ENCODE measurements at places on chromosomes 3 and 15.

DNA sequence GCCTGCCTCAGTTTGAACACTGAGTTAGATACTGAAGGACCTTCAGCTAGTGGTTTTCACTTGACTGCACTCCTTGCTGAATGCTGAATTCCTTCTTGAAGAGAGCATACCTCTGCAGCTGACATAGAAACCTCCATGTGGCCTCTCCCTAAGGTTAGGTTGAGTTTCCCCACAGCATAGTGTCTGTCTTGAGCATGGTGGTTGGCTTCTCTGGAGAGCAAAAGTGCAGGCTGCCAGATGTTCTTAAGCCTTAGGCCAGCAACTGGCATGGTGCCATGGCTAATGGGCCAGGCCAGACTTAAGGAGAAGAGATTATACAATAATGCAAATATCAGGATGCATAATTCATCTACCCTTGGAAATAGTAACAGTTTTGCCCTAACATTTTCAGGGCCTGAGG is 545.6 kb upstream of the ZNF385D start:
- DNase-seq = no peak

DNA sequence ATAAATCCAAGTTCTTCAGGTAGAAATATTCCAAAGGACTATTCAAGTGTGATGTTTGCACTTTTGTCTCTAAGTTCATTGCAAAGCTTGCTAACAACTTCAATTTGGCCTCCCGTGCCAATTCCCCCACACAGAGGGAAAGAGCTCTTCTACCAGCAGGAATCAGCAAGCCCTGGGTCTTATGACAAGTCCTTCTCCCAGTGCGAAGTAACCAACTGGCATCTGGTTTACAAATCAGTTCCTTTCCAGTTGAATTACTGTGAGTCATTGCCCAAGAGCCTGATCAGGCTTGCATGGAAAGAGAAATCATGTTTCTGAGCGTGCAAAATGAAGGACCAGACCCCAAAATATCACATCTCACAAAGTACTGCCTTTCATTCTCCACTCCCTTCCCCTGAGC is 62.7 kb upstream of the SLCO3A1 start:
- DNase-seq = no peak

GRCh38 chr3:148975248-148975647 is 16.1 kb upstream of the GYG1 start:
- DNase-seq = no peak

- DNase-seq = no peak
Observed at GRCh38 chr3:32391643-32392535, at the start of gene CMTM7. Gene CMTM7 (plus strand): TSS chr3:32391853. CDS start chr3:32391907, 54 bp downstream.

- no peak for DNase-seq
Observed at GRCh38 chr3:52479877-52480575, 15.1 kb upstream of the STAB1 start.

DNA sequence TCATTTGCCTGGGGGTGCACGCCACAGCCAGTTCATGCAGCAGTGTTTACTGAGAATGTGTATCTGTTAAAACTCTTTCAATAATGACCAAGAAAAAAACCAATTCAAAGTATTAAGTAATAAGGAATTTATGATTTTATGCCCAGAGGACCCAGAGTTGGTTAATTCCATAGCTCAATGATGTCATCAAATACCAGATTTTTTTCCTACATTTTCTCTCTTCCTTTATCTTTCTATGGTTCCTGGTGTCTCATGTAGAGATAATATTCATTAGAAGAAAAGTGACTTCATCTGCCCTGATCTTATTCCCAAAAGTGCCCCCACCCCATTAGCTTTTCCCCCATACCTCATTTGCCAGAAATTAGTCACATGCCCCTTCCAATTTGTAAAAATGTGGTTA is 44.6 kb upstream of the LMCD1 start:
- DNase-seq = no peak

- no peak for DNase-seq
Observed at GRCh38 chr15:67303490-67304363, 49.1 kb downstream of the IQCH start.

DNA sequence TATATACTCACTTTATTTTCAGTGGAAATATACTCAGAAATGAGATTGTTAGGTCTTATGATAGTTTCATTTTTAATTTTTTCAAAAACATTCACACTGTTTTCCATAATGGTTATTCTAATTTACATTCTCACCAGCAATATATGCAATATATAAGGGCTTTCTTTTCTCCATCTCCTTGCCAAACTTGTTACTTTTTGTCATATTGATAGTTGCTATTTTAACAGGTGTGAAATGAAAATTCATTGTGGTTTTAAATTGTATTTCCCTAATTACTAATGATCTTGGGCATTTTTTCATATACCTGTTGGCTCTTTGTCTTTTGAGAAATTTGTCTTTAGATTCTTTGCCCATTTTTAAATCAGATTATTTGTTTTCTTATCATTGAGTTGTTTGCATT is 325.2 kb downstream of the DIPK2A start:
- no peak for DNase-seq

GRCh38 chr15:71010472-71010871 is 104.8 kb upstream of the THSD4 start:
- DNase-seq = no peak

DNA sequence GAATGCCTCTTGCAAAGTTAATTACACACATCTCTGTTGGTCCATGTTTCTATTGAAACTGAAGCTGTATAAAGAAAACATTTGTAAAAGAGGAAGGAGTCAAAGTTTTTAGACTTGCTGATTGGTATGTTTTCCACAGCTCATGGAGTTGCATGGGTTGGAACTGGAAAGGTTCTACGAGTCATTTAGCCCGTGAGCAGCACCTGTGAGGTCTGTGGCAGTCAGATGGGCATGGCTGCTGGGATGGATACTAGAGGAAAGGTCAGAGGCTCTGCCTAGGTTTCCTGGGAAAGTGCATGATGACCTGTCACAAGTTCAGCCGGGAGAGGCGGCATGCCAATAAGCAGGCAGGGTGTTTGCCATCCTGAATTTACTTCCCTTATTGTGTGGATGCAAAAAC is 155.4 kb downstream of the CACNA1D start:
- DNase-seq = no peak

DNA sequence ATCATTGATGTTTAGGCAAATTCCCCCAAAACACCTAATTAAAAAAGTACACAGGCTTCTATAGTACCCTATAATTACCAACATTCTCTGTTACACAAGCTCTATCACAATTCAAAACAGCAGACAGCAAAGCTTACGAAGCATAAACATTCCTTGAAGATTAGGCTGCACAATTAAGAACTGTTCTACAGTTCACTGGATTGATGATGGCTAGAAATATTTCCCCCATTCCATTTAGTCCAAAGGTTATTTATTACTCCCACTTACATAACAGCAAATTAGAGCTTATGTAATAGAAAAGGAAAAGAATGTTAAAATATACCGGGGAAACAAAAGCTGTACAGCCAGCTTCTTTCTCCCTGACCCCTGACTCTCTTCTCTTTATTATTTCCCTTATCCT is 49.3 kb downstream of the UACA start:
- DNase-seq = no peak

GRCh38 chr3:106745344-106746168 is 631.7 kb upstream of the CCDC54 start:
- no peak for DNase-seq

GRCh38 chr3:111045564-111045963 is 26.1 kb upstream of the NECTIN3 start:
- DNase-seq = no peak

DNA sequence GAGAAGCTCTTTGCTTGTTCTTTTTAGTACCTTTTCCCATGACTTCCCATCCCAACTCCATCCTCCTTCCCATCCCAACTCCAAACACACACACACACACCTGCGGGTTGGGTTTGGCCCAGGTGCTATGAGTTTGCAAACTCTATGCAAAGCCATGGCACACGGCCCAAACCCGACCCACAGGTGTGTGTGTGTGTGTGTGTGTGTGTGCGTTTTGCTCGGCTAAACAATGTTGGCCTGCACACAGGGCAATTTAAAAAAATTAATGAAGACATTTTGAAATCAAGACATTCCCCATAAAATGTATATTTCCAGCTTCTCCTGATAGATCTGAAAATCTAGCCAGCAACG is 103.7 kb upstream of the TLE3 start:
- no peak for DNase-seq

DNA sequence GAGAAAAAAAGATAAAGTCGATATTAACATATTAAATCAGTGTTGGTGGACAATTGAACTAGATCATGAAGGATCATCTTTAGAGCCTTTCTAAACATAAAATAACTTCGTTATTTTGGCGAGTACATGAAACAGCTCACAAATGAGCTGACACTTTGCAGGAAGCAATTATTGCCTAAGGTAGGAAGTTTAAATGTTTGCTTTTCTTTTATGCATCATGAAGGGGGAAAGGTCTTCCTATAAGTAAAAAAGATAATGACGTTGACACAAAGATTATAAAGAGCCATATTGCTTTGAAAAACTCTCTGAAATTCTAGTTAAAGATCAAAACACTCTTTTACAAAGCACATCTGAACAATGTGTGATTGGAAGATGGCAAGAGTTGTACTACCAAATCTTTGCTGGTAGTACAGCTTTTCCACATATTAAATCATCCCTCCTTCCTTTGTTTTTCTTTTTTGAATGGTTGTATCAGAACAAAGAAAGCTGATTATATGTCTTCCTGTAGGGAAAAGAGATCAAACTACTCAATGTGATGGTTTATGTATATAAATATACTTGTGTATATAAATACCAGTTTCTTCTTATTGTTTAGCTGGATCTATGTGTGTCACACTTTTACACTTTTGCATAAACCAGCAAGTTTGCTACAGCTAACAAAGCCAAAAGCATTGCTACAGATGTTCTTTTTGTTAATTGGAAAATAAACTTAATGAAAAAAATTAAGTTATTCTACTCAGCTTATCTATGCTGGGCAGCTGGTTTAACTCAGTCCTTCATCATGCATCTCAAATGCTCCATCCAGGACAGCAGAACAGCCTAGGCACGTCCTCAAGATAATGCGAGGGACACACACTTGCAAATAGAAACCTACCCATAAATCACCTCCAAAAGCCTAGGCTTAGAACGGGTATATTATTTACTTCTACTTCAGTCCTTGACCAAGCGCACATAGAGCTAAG is 850.8 kb upstream of the ROBO1 start:
- no peak for DNase-seq

DNA sequence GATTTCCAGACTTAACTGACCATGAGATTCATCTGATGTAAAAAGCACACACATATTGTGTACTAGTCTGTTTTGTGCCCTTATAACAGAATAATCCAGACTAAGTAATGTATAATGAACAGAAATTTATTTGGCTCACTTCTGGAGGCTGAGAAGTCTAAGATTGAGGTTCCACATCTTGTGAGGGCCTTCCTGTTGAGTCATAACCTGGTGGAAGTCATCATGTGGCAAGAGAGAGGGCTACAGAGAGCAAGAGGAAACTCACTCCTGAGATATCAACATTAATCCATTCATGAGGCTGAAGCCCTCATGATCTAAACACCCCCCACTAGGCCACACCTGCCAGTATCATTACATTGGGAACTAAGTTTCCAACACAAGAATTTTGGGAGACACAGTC is 977.6 kb downstream of the MCTP2 start:
- DNase-seq = no peak

GRCh38 chr15:50390554-50391264 is 33.5 kb upstream of the USP8 start:
- no peak for DNase-seq

GRCh38 chr3:50816894-50817293 is 142.2 kb downstream of the DOCK3 start:
- DNase-seq = no peak

DNA sequence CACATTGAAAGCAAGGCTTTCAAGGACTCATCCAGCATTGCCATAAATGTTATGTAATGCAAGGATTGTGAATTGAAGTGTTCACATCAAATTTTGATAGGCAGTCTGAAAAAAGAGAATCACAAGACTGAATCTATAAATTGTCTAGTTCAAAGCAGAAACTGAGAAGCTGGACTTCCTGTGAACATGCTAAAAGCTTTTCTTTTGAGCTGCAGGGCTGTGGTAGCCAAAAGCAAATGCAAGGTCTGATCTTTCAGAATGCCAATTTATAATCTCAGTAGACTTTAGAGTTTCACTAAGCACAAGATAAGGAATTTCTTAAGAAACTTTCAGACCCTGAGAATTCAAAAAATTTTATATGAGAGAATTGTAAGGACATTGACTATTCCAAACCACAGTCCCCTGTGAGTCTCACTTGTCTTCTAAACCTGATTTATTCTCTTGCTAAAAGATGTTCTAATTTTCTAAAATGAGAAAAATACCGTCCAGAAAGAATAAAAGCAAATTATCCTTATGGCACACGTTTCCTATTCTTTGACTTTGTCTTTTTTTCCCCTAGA is 1700.3 kb downstream of the OTOL1 start:
- DNase-seq = no peak

- no peak for DNase-seq
Observed at GRCh38 chr3:67567893-67568292, 86.5 kb downstream of the SUCLG2 start.

- no peak for DNase-seq
Observed at GRCh38 chr15:67110958-67111864, 45.8 kb downstream of the SMAD3 start.

DNA sequence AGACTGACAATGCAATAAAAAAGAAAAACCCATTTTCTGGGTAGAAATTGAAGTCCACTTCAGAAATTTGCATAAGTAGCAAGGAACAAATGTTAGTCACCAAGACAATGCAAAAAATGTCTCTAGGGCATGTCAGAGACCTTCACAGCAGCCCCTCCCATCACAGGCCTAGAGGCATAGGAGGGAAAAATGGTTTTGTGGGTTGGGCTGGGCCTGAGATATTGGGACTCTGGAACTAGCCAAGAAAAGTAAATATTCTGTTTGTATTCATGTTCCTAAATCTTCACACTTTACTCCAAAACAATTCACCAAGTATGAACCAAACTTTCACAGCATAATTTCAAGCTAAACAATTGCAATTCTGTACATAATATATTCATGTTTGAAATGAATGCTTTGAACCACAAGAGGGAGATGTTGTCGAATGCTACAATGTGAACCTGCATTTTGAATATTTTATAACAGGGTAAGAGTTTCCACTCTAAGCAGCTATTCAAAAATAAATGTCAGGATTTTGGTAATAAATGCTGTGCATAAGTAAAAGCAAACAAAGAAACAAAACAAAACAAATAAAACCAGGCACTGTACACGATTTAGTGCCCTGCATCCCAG is 429.2 kb downstream of the OTOL1 start:
- DNase-seq = no peak

GRCh38 chr15:48221885-48222284 is 15.8 kb downstream of the SLC12A1 start:
- no peak for DNase-seq

DNA sequence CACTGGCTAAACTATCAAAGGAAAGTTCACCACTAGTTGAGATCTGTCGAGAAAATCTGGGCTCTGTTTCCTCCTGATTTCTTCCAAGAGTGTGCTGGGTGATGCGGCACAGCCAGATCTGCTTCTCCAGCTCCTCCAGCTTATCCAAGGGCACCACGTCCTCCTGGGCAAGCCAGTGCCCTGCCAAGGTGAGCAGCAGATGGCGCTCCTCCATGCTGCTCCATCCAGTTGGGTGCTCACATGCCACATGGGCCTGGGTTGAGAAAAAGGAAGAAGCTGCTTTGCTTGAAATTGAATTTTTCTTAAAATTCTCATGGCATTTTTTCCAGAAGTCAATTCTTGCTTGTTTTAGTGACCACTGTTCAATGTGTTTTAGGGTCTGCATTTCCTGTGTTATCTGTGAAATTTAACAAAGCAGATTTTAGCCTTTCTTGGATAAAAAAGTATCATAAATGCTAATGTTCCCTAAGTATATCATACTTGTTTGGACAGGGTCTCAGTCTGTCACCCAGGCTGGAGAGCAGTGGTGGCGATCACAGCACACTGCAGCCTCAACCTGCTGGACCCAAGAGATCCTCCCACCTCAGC is 47.3 kb downstream of the EIF3J start:
- no peak for DNase-seq

All from NCI-H1436 treated with DMSO at 0.1 percent for 48 hours (cell line).